ENCODE measurements at places on chromosomes 6 and 20.

DNA sequence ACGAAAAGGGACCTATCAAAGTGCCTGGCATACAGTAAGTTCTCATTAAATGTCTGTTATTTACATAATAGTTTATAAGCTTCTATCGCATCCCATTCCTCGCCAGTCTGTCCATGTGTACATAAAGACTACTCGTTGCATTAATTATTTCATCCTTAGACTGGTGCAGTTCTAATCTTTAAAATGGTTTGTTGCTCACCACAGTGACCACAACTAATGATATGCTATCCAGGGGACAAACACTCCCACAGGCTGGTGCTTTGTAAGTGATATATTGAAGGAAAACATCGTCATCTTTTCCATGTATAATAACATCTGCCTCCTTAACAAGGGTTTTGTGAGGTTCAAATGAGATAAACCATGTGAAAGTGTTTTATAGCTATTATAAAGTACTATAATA lies 39.0 kb upstream of the HBS1L start:
- DNase-seq, result no peak

DNA sequence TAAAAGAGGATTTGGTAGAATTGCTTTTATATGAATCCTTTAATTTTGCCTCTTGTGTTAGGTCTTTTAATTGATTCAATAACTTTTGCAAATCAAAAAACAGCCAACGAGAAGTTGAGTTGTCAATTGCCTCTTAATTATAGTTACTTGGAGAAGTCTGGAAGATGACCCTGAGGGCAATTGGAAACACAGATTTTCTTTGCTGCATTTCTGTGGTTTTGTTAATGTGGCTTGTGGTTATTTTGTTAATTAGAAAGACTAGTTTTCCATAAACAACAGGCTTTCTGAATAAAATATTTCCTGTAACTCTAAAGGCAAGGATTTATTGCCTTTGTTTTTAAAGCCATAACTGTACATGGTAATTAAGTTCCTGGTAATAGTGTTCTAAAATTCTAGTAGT lies 513.0 kb downstream of the EPHA7 start:
- DNase-seq, result no peak

- no peak for DNase-seq
Observed at GRCh38 chr6:144534180-144534579, 249.0 kb downstream of the UTRN start.

- DNase-seq, result no peak
Observed at GRCh38 chr20:7161690-7162089, 394.2 kb downstream of the BMP2 start.

- no peak for DNase-seq
Observed at GRCh38 chr6:15027472-15027871, 218.4 kb upstream of the JARID2 start.

- no peak for DNase-seq
Observed at GRCh38 chr6:104766595-104766994, 93.1 kb downstream of the HACE1 start.

- DNase-seq, result no peak
Observed at GRCh38 chr6:137286916-137287315, 67.7 kb upstream of the IFNGR1 start.

GRCh38 chr6:163923658-163924411 lies 509.3 kb downstream of the QKI start:
- no peak for DNase-seq

All from SIG-M5 (cell line).